ENCODE measurements at places on chromosomes 3 and 15.

DNA sequence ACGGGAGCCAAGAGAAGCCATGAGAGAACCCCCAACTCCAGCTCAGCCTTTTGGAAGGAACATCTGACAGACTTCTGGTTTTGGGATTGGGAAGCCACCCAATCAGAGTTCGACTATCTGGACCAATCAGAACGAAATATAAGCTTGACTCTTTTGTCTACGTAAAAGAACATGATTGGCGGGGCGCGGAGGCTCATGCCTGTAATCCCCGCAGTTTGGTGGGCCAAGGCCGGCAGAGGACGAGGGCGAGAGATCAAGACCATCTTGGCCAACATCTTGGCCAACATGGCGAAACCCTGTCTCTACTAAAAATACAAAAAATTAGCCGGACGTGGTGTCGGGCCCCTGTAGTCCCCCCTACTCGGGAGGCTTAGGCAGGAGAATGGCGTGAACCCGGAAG, 380.3 kb downstream of the TBL1XR1 start:
- no peak for DNase-seq

GRCh38 chr3:65836047-65836446, 202.7 kb downstream of the MAGI1 start:
- DNase-seq = peak; percentile 52

DNA sequence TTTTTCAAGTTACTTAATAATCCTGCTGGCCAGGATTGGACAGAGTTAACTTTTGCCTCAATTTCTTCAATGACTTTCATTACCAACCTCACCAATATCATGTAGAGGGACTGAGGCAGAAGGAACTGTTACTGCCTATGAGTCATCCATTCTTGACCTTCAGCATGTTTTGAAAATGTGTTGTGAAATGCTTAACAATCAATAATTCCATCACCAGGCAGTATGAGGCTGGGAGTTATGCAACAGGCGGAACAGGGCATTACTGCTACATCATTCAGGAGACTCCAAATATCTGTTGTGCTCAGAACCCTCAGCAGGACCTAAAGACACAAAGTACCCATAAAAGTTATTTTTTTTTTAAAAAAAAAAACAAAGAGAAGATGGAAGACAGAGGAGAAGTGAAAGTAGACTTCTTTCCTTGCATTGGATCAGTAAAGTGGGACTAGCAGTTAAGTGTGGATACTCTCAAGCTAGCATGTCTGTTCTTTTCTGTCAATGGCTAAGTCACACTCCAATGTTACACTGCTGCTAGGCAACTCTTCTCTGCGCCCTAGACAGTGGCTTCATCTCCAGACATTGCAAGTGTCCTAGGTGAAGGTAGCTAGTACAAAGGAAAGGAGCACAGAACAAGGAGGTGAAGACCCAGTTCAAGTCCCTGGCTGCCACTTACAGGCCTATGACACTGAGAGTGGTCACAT, 184.9 kb upstream of the LPP start:
- peak; percentile 67 for DNase-seq

DNA sequence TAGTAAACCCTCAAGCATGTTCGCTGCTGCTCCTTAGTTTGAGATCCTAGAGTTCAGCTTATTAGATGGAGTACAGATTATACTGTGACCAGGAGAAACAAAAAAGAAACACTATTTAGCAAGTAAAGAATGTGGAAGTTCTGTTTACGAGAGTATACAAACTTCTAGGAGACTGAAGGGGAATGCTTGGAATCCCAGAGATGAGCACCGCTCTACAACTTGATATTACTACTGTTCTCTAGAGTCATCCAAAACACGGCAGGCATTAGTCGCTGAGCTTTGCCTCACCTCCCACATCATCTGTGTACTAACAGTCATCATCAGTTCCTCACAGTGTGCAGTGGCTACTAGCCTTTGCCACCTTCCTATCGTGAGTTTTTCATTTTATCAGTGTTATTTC, 121.4 kb upstream of the CHRM5 start:
- DNase-seq = no peak

DNA sequence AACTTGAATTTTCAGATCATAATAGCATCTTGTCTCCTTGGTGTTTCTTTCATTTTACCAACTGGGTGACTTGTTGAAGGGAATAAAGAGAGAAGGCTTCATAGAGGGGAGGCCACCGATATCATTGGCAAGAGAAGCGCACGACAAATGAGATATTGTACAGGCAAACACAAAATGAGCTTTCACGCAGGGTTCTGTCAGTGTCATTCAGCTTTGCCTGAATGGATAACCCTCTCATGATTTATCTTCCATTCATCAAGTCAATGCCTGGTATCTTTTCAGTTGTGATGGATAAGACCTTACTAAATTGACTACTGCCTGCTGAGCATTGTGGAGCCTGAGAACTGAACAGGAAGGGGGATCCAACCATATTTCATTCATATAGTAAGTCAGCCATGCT, 188.6 kb upstream of the EPHA3 start:
- DNase-seq = no peak

DNA sequence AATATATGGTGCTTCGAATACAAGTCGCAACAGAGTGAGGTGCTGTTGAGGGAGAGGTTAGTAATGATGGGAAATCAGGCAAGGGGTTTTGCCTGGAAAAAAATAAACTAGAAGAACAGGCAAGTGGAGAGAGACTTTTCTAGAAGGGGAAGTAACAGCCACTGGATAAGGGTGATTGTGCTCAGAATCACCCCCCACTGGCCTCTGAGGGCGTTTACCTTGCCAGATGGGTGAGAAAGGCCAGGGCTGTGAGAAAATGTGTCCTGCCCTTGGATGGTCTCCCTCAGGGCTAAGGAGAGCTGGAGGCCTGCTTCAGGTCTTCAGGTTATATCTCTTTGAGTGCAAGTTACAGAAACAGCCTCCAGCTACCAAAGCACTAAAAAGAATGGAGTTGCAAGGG, 151.8 kb downstream of the MEX3B start:
- DNase-seq = no peak

DNA sequence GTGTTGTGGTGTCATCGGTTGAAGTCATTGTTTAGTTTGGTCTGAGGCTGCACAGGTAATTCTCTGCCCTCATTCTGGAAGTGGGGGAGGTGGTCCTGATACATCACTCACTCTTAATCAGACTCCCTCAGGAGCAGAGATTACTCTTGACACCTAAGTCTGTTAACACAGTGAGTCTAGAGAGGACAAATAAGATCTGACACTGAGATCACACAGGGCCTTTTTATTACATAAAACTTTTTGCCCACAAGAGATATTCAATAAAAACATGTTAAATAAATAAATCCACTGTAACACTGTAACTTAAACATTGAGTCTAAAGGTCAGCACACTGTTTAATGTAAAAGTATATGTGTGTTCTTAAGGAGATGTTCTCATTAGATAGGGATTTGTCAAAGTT, 57.1 kb upstream of the MBNL1 start:
- DNase-seq = no peak

GRCh38 chr3:49841126-49841696, 15.2 kb downstream of the TRAIP start:
- DNase-seq = peak; percentile 38

GRCh38 chr3:59386165-59386564, 336.3 kb upstream of the CFAP20DC start:
- peak; percentile 22 for DNase-seq

DNA sequence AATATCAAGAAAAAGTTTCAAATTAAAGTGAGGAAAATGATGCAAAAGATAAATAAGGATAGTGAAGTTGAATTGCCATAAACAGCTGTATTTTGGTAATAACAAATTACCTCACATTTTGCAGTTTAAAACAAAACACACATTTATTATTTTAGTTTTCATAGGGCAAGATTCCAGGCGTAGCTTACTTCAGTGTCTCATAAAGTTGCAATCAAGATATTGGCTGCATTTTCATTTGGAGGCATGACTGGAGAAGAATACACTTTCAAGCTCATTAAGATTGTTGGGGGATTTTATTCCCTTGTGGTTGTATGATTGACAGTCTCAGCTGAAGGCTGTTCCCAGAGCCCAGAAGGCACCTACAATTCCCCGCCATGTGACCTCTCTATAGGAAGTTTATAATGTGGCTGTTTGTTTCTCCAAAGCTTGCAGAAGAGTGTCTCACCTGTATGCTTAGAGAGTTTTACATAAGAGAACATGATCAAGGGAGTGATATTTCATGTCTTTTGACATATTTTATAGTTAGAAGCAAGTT, 151.4 kb downstream of the OTOL1 start:
- DNase-seq = no peak

DNA sequence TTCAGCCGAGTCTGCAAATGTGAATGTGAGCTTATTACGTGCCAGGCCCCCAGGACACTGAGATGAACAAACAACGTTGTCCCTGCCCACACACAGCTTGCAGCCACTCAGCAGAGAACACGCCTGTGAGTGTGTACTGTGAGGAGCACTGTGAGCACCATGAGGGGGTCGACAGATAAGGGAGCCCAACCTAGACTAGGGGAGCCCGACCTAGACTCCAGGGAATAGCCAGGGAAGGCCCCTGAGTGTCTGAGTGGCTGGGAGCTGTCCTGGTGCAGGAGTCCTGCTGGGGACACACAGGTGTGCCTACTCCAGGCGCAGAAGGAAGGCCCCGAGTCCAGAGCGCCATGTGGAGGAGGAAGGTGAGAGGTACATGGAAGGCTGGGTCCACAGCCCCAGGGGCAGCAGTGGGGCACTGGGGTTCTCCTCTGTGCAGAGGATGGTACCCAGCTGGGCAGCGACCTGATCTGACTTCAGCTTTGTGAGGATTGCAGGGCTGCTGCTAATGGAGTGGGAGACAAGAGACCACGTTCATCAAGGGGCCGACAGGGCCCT, 36.5 kb downstream of the MGLL start:
- no peak for DNase-seq

All from epithelial cell of esophagus (primary cell).